ENCODE measurements at places on chromosomes 5 and 9.

DNA sequence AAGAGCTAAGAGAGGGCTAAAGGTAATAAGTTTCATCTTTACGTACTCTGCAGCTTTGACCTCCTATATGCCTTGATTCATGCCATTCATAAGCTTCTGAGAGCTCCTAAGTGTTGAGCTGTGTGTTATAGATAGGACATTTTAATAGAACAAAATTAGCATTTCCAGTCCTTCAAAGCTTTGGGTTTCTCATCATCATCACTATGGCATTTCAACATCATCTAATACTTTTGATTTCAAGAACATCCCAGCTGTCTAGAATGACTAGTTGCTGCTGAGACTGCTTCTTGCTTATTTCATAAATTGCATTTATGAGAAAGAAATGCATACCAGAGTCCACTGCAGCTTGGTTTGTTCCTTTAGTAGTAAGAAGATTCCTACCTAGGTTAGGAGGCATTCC is 201.7 kb downstream of the SGCD start:
- no peak for DNase-seq

DNA sequence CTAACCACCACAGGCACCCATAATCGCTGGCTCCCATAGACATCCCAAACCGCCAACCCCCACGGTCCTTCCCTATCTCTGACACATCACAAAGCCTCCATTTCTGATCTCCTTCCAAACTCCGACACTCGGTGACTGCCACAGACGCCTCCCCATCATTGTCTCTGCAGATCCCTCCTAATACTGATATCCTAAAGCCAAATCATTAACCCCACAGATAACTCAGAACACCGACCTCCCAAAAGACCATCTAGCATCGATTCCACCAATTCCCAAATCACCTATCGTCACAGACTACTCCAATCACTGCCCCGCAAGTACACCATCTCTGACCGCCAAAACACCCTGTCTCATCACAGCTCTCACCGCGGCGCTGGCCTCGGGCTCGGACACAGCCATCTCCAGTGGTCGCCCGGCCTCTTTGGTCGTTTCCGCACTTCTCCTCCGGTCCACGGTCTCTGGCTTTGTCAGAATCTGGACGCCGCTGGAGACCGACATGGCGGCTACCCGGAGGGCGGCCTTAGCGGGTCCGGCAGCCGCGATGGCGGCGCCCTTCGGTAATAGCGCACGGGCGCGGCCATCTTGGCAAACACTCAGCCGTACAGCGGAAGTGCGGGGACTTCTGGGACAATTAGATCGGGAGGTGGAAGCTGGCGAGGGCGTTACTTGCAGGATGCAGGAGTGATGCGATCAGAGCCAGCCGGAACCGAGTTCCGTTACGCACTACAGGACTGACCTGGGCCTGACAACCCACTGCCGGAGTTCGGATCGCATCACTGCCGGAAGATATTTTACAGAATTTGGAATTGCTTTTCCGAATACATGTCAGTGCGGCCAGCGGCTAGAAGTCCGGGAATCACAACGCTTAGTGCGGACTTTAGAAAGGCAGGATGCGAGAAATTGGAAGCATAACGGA is at the start of gene ZFP37:
Gene ZFP37, minus strand, starts transcription at position 534 of the 916 bp plus-strand sequence. Its CDS starts 36 bp downstream, at position 498.
- DNase-seq = peak; percentile 93

GRCh38 chr5:6379246-6379645 is 899 bp upstream of the MED10 start:
- DNase-seq = no peak

DNA sequence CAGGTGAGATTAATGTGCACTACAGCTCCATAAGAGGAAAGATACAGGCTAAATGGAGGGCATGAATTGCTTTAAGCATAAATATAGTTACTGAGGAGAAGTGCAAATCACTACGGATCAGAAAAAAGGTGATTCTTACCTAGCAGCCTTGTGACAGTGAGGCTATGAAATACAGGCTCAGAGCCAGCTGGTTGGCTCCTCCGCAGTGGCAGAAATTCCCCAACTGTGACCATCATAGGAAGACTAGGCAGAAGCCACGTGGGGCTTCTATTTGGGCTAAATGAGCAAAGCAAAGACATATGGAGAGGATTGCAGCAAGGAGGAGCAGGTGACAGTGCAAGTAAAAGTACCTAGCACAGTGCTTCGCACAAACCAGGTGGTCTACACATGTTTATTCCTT is 40.5 kb downstream of the CDO1 start:
- no peak for DNase-seq

GRCh38 chr9:130482463-130482862 is 37.7 kb downstream of the ASS1 start:
- no peak for DNase-seq

GRCh38 chr5:179143446-179143845 is 83.3 kb downstream of the ZNF354C start:
- no peak for DNase-seq

- no peak for DNase-seq
These were observed at the start of gene PCDHB9 for GRCh38 chr5:141186897-141187512. Gene PCDHB9 (plus strand): TSS chr5:141187161. CDS start chr5:141187319, 158 bp downstream.

GRCh38 chr5:177553671-177554429 is 513 bp downstream of the FAM193B start:
- no peak for DNase-seq

- no peak for DNase-seq
These were observed 61.6 kb downstream of the COL27A1 start for GRCh38 chr9:114216976-114217375.

DNA sequence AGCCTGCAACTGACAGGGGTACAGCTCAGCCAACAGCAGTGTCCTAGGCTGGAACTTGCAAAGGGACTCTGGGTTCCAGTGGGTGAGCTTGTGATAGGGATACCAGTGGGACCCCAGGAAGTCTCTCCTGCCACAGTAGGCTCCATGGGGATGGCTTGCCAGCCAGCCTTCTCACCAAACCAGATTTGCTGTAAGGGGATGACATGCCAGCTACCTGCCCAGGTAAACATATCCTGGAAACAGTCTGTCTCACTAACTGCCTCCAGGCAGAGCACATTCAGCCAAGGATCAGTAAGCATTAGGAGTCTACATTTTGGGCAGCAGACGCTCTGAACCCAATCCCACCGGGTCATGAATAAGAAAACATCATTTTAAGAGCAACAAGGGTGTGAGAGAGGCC is 49.9 kb downstream of the SIL1 start:
- DNase-seq = no peak

GRCh38 chr5:27093279-27093678 is 54.9 kb upstream of the CDH9 start:
- DNase-seq = no peak

GRCh38 chr5:179834120-179834519 is 13.4 kb downstream of the SQSTM1 start:
- no peak for DNase-seq

DNA sequence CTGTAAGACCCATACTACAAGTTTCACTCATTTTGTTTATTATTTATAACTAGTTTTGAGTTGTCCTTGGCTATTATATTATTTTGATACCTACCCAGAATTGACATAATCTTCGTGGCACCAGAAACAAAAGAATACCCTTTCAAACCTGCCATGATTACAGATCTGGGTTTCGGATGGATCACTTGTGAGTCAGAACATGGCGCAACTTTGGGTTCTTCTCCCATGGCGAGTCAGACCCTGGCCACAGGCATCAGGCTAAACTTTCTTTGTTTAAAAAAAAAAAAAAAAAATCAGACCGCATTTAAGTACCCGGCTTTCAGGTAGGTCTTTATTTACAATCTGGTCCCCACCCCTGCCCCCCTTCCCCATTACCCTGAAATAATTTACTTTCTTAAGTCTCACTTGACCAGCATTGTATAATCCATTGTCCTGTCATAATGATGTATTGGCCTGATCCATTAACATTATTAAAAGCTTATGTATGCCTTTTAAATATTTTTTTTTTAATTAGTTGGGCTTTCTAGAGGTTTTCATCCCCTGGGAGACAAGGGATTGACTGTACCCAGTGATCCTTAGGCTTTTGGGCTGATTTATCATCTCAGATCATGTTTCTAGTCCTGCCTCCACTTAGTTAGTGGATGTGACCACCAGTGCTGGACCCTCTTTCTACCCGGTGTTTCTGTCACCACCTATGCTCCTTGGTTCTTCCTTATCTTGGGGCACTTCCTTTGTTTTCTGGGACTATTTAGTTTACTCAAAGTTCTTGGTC is 43.9 kb downstream of the F2RL2 start:
- no peak for DNase-seq

- DNase-seq = no peak
These were observed 1.4 kb downstream of the NRARP start for GRCh38 chr9:137300567-137301080.

DNA sequence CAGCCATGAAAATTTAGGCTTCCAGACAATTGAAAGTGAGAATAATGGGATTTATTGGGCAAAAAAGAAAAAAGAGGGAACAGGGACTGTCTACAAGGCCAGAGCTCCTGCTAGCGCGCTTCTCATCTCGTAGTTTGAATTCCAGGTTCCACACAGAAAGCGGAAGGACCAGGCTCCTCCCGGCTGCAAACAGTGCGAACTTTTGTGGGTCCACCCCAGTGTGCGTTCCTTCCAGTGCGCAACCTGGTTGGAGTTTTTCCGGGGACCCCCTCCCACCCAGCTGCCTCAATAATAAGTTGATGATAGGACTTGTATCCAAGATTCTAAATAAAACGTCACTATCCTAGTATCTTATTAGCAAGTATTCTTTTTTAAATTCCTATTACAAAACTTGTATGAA is 467.7 kb upstream of the TUSC1 start:
- no peak for DNase-seq

DNA sequence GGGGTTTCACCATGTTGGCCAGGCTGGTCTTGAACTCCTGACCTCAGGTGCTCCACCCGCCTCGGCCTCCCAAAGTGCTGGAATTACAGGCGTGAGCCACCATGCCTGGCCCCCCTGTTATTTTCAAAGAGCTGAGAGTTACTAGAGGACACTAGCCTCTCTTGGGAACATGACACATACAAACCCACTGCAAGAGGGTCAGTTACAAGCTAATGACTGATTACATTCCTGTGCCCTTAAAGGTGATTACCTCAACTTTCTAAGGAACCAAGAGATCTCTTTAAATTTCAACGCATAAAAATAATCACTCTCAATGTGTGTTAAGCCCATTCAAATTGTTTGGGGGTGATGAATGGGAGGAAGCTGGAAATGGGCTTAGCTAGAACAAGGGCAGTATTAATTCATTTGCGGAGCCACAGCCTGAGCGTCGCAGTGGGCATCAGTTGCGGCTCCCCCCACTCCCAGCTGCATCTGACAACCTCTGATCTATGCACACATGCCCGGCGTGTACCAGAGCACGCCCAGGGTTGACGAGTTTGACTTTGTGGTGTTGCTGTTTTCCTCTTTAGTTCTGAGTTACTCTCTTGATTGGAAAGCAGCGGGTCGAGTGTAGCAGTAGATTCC is 146.9 kb downstream of the GOLPH3 start:
- no peak for DNase-seq

- DNase-seq = no peak
These were observed 136.9 kb downstream of the OLFM1 start for GRCh38 chr9:135224286-135224877.

Data from NCI-H1436 (cell line).